ENCODE measurements at places on chromosomes 6 and 20.

DNA sequence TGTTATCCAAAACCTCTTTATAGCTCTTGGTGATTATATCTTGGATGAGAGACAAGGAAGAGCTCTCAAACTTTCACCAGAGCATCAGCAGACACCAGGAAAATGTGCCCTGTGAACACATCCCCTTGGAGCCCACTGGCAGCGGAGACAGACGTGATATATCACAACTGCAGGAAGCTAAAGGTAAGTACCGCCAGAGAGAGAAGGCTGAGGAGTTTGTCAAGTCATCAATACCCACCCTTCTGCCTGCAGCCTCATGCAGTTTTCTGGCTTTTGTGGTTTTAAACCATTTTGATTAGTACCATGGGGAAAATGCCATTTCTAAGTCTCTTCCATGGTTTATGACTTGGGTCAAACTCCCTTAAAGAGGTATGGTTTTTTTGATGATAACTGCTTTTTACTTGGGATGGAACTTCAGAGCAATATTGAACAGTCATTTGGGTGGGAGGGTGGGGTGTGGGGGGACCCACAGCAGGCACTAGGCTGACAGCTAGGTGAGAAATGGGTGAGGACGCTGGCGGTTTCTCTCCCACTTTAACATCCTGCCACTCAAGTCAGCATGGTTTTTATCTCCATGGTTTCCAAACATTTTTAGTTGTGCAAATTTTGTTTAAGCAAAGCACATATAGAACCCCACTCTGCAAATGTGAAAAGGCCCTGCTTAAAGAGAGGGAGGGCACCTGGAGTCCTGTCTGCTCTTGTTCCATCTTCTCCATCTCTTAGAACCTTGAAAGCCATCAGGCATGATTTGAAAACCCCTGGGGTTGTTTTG, 108.4 kb downstream of the SCML4 start:
- H3K4me3 ChIP-seq = no peak overlapping the region
- no peak overlapping the region for H3K27ac ChIP-seq
- DNase-seq = no peak
- H3K36me3 ChIP-seq = no peaks in the 10 kb centered on the region
- H3K4me1 ChIP-seq = peaks cover 6% of the 10 kb centered on the region
- no peaks in the 10 kb centered on the region for H3K27me3 ChIP-seq

DNA sequence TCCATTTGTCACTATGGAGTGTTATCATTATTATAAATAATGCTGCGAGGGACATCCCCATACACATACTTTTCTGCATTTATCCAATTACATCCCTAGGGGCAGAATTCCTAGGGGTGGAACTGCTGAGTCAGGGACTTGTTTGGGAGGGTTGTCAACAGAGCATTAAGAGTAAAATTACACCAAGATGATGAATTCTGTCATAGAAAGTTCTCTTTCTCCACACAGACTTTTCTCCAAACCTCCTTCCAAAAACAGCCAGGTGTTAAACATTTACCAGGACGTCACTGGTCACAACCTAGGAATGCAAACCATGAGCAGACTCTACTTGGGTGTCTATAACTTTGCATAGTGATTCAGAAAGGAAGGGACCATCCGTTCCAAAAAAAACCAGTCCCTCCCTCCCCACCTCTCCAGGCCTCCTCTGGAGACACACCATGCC, 95.5 kb downstream of the PRND start:
- H3K4me1 ChIP-seq = peaks cover 12% of the 10 kb centered on the region
- no peaks in the 10 kb centered on the region for H3K27me3 ChIP-seq
- H3K4me3 ChIP-seq = no peak overlapping the region
- no peak for DNase-seq
- no peak overlapping the region for H3K27ac ChIP-seq

GRCh38 chr6:1625794-1626435, 16.2 kb downstream of the FOXC1 start:
- peaks cover 2% of the 10 kb centered on the region for H3K4me1 ChIP-seq
- H3K4me3 ChIP-seq = no peak overlapping the region
- no peaks in the 10 kb centered on the region for H3K36me3 ChIP-seq
- H3K27ac ChIP-seq = no peak overlapping the region

DNA sequence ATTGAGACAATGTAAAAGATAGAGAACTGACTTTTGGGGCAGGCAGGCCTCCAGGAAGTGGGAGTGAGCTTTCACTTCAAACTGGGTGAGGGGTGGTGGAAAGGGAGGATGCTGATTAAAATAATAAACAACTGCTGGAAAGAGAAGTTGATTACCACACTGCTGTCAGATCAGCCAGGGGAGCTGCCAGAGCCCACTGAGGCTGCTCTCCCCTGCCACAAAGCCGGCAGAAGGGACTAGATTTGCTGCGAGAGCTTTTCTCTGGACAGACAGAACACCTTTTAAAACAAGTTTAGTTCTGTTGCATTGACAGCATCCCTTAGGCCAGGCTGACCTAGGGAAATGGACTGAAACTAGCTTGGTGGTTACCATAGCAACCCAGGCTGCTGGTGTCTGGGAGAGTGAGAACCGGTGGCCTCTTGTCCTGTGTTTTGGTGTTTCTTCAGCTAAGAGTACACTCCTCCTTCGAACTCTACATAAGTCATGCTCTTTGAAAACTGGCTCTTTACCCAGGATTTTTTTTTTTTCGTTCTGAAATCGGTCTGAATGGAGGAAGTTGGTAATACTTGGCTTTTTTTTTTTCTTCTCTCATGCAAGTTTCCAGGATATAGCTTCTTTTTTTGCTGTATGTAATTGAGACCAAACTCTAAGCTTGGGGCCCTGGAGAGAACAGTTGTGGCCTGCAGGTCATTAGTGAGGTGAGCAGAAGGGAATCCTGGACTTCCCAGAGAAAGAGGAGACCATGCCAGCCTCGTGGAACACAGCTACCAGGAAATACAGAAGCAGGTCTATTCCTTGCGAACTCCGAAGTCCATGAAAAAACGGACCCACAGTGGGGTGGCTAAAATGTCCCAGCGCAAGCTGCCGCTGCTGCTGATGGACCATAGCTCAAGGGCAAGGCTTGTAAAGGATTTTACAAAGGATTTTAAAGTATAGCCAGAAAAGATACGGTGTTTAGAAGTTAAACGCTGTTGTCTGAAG, 374.4 kb downstream of the UTRN start:
- H3K27ac ChIP-seq = peak overlapping the region; percentile 52
- H3K4me3 ChIP-seq = no peak overlapping the region
- no peaks in the 10 kb centered on the region for H3K36me3 ChIP-seq
- DNase-seq = peak; percentile 54
- H3K27me3 ChIP-seq = no peaks in the 10 kb centered on the region

- DNase-seq = no peak
- H3K4me3 ChIP-seq = no peak overlapping the region
- no peaks in the 10 kb centered on the region for H3K4me1 ChIP-seq
- no peaks in the 10 kb centered on the region for H3K36me3 ChIP-seq
- no peaks in the 10 kb centered on the region for H3K27me3 ChIP-seq
These were observed 103.0 kb upstream of the MOCS1 start for GRCh38 chr6:40037271-40037670.

DNA sequence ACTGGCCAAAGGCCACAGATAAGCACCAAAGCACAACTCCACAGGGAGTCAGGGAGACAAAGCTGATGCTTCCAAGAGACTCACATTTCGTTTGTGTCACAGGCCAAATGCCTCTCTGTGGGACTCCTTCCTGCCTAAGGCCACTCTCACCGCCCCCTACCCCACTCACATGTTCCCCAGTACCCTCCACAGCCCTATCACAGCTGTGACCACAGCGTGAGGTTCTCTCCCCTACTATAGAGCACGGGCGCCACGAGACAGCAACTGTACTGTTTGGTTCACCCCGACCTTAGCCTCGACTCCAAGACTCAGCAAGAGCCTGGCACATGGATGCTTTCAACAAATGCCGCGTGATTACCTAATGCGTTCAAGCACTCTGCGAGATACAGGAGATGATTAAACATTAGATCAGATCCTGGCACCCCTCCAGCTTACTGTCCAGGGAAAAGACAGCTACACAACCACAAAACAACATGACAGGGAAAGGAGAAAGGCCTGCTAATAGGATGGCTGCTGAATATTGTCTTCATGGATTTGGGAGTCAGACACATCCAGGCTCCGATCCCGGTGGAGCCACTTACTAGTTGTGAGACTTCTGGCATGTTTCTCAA, 105.5 kb downstream of the AGPAT4 start:
- DNase-seq = peak; percentile 26
- peaks cover 26% of the 10 kb centered on the region for H3K36me3 ChIP-seq
- H3K27me3 ChIP-seq = no peaks in the 10 kb centered on the region
- no peak overlapping the region for H3K4me3 ChIP-seq
- no peak overlapping the region for H3K27ac ChIP-seq

- no peak overlapping the region for H3K27ac ChIP-seq
- no peak overlapping the region for H3K4me3 ChIP-seq
- H3K27me3 ChIP-seq = peaks cover 4% of the 10 kb centered on the region
- DNase-seq = no peak
- no peaks in the 10 kb centered on the region for H3K36me3 ChIP-seq
These were observed 4.9 kb upstream of the YTHDF1 start for GRCh38 chr20:63220696-63221399.

- no peaks in the 10 kb centered on the region for H3K4me1 ChIP-seq
- no peak overlapping the region for H3K27ac ChIP-seq
- H3K4me3 ChIP-seq = no peak overlapping the region
- no peak for DNase-seq
- H3K27me3 ChIP-seq = no peaks in the 10 kb centered on the region
- peaks cover 76% of the 10 kb centered on the region for H3K36me3 ChIP-seq
These were observed 6.2 kb downstream of the CEP250 start for GRCh38 chr20:35461620-35462019.

DNA sequence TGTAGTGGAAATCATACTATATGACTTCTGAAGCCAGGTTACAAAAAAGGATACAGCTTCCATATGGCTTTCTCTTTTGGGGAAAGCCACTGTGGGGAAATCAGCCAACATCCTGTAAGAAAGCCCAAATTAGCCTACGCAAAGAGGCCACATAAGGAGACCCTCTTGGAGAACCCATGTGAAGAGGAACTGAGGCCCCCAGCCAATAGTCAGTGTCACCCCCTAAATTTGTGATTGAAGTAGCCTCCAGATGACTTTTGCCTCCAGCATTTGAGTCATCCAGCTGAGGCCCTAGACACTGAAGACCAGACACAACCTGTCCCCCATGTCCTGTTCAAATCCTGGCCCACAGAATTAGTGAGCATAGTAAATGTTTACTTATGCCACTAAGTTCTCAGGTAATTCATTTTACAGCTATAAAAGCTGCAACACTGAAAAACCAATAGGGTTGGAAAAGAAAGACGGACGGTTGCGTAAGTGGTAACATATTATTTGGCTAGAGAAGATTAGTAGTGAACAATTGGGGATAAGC, 60.4 kb downstream of the HMGCLL1 start:
- H3K36me3 ChIP-seq = no peaks in the 10 kb centered on the region
- no peaks in the 10 kb centered on the region for H3K27me3 ChIP-seq
- no peak for DNase-seq
- H3K4me3 ChIP-seq = no peak overlapping the region
- no peak overlapping the region for H3K27ac ChIP-seq

DNA sequence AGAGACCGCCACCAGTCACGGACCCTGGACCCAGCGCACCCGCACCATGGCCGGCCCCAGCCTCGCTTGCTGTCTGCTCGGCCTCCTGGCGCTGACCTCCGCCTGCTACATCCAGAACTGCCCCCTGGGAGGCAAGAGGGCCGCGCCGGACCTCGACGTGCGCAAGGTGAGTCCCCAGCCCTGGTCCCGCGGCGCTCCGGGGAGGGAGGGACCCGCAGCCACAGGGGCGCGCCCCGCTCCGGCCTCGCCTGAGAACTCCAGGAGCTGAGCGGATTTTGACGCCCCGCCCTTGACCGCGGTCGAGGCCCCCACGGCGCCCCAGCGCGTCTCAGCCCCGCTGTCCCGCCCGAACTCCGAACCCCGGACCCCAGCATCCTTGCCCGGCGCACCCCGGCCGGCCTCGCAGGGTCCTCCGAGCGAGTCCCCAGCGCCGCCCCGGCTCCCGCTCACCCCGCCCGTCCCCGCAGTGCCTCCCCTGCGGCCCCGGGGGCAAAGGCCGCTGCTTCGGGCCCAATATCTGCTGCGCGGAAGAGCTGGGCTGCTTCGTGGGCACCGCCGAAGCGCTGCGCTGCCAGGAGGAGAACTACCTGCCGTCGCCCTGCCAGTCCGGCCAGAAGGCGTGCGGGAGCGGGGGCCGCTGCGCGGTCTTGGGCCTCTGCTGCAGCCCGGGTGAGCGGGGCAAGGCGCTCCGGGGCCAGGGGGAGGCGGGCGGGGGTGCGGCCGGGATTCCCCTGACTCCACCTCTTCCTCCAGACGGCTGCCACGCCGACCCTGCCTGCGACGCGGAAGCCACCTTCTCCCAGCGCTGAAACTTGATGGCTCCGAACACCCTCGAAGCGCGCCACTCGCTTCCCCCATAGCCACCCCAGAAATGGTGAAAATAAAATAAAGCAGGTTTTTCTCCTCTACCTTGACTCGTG, at the start of gene OXT:
TSS of gene OXT (plus strand) at position 11 of the 920 bp plus-strand sequence. CDS start at position 47, 36 bp downstream.
- H3K4me1 ChIP-seq = no peaks in the 10 kb centered on the region
- H3K36me3 ChIP-seq = no peaks in the 10 kb centered on the region
- no peak for DNase-seq
- no peak within 1 kb of the TSS for H3K27ac ChIP-seq
- H3K27me3 ChIP-seq = peaks cover 10% of the 10 kb centered on the region
- peak within 1 kb of the TSS; percentile 74 for H3K4me3 ChIP-seq

DNA sequence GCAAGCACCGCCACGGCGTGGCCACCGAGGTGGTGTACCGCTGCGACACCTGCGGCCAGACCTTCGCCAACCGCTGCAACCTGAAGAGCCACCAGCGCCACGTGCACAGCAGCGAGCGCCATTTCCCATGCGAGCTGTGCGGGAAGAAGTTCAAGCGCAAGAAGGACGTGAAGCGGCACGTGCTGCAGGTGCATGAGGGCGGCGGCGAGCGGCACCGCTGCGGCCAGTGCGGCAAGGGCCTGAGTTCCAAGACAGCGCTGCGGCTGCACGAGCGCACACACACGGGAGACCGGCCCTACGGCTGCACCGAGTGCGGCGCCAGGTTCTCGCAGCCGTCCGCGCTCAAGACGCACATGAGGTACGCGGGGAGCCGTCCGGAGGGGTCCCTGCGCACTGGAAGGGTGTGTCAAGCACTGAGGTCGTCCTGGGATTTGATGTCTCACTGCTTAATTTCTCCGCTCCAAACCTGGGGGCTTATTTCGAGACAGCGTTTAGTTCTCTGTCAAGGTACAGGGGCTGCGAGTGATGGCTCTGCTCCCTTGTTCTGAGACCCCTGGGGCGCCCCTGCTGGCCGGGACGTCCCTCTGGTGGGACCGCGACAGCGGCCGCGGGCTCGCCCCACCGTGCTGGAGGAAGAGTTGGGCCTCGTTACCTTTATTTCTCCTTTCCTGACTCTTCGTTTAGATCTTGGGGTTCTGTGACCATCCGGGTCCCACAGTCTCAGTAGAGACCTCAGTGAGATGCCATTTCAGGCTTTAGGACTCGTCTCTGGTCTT, 3.6 kb downstream of the GZF1 start:
- DNase-seq = no peak
- H3K36me3 ChIP-seq = peaks cover 28% of the 10 kb centered on the region
- H3K27ac ChIP-seq = no peak overlapping the region
- no peak overlapping the region for H3K4me3 ChIP-seq
- H3K27me3 ChIP-seq = no peaks in the 10 kb centered on the region
- peaks cover 10% of the 10 kb centered on the region for H3K4me1 ChIP-seq

GRCh38 chr6:45002390-45003105, 325.6 kb upstream of the RUNX2 start:
- no peaks in the 10 kb centered on the region for H3K36me3 ChIP-seq
- H3K4me1 ChIP-seq = no peaks in the 10 kb centered on the region
- no peak overlapping the region for H3K4me3 ChIP-seq
- no peak for DNase-seq

Data from neuronal stem cell (in vitro differentiated cells).